Heart left ventricle (tissue), 16 donors: ENCODE measurements at places on chromosomes 6 and 20. TPM values are rescaled to one million over a fixed set of nuclear protein-coding genes. Genes with fewer than 3 reads are reported as not detected.

Gene NKAPL
- 5.8 TPM for polyA plus RNA-seq

DNA sequence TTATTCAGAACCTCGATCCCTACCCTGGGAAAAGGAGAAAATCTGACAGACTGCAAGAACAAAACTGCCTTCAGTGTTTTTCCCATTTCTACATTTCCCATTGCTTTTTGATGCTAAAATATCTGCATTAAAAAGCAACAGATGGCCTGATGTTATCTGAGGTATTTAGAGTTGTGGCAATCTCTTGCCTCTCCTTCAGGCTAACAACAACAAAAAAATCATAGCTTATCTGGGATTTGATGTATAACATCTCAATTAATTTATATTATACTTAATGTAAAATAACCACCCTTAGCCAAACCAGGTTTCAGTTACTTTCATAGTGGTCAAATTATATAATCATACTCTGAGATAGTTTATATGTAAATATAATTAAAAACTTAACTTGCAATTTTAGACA lies 15.8 kb upstream of the GABRR2 start:
- DNase-seq = no peak

- DNase-seq = no peak
Observed at GRCh38 chr6:148548749-148549140, 198.1 kb upstream of the UST start.

GRCh38 chr6:80540700-80541099 lies 434.2 kb downstream of the BCKDHB start:
- no peak for DNase-seq

GRCh38 chr20:61184194-61184593 lies 67.9 kb upstream of the CDH4 start:
- DNase-seq = no peak

Gene MMP24
- polyA plus RNA-seq = 0.19 TPM

DNA sequence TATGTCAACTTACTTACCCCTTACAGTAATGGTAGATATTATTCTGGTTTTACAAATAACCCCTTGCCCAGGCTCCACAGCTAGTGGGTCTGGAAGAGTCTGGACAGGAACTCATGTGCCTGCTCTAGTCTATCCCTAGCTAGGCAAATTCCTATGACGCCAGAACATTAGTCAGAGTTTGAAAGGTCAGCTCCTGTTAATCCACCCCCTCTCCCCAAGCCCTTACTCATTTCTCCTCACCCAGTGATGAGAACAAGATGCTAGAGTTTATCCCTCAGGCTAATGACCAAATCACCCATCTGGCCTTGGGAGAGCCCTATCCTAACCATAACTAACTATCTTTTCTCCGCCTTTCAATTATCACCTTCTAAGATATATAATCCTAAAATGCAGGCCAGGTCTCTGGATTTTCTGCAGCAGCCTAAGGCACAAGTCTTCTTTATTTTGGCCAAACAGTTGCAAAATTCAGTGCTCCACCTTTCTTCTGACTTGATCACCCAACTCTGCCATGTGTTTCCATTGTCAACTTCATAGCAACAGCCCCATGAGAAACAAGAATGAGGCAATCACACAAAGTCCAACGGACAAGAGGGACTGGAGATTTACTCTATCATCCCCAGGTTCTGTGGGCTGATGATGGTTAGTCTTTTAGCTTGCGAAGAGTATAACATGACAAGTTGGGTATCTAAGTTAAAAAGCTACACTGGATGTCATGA lies 113.3 kb downstream of the TASP1 start:
- no peak for DNase-seq

GRCh38 chr6:150299873-150300485 lies 68.8 kb upstream of the IYD start:
- peak; percentile 27 for DNase-seq

DNA sequence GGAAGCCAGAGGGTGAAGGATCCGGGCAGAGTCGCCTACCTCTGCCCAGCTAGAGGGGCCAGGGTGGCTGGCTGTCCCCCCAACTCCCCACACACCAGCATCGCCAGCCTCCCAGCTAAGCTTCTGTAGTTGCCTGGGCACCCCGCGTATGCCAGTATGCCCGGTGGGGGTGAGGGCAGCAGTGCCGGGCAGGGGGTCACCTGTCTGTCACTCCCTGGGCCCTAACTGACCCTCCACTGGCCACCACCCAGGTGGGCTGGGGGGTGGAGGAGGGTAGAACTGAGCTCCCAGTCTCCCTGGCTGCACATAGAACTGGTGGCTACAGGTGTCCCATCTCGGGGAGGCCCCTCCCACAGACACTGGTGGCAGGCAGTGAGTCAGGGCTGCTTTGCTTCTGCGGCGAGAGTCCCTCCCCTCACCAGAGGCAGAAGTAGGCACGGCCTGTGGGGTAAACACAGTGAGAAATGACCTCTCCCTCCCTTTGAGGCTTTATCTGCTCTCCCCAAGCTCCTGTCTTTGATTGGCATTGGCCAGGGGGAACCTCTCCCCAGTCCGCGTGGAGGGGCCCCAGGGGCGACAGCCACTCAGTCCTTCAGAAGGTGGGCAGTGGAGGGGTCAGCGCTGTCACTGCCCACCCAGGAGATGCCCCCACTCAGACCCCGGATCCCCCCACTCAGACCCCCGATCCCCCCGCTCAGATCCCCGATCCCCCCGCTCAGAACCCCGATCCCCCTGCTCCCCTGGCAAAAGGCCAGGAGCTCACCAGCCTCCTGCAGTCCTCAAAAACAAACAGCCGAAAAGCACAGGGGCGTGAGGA lies 2.5 kb downstream of the NTSR1 start:
- DNase-seq = no peak

Gene PPP1R16B
- polyA plus RNA-seq = 12.2 TPM

DNA sequence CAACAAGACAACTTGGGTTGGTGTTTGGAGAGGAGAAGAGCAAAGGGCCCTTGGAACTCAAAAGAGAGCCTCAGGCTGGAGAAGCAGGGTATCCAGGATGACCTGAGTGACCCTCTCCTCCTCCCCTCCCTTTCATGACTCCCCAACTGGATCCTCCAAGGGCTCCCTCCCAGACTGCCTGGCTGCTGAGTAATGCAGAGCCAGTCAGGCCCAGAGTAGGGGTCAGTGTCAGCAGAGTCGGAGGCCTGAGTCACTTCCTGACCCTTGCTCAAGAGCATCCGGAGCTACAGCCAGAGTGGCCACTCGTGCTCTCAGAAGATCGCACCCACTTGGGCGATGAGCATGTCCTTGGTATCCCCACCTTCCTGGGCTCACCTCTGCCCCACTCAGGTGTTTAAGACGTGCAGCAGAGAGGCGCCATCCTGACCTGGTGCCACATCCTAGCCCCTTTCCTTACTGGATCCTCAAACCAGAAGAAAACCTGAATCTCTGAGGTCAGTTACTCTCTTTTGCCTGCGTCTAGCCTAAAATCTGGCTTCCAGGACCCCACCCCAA lies 2.8 kb upstream of the MAPK13 start:
- DNase-seq = peak; percentile 53

GRCh38 chr6:53483423-53484353 lies 61.2 kb downstream of the GCLC start:
- peak; percentile 71 for DNase-seq

GRCh38 chr20:24446811-24447210 lies 22.6 kb upstream of the SYNDIG1 start:
- no peak for DNase-seq

- DNase-seq = no peak
Observed at GRCh38 chr6:106125925-106126435, 39.8 kb downstream of the PRDM1 start.

Gene ZC2HC1B
- polyA plus RNA-seq = not detected

- no peak for DNase-seq
Observed at GRCh38 chr6:151372164-151372563, 19.2 kb downstream of the ZBTB2 start.

Gene COL12A1
- 4.7 TPM for polyA plus RNA-seq

GRCh38 chr20:21031666-21032065 lies 74.5 kb downstream of the LINC00237 start:
- DNase-seq = no peak

DNA sequence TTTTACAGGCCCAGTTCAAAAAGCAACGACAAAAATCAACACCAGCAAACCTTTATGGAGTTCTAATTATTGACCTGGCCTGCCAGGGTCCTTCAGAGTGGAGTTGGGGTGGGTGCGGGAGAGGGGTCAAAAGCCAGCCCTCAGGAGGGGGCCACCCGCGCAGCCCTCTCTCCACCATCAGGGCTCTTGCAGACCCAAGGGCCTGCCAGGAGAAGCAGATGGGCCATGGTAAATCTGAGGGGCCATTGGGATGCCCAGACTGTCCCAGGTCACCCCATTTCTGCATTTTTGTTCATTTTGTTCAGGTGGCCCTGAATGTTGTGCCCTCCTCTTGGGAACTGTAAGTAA lies 88.4 kb downstream of the DHX35 start:
- no peak for DNase-seq
